ENCODE measurements at places on chromosomes 2 and 18.
A peak's percentile ranks its signal among the peaks of the same experiment; 100 is the strongest.

- peak; percentile 28 for DNase-seq
Measured at GRCh38 chr18:12838178-12838634, 45.8 kb downstream of the PTPN2 start.

GRCh38 chr2:159217676-159218075 is 68.8 kb downstream of the WDSUB1 start:
- DNase-seq: no peak

GRCh38 chr2:38712871-38713270 is 38.3 kb downstream of the SRSF7 start:
- no peak for DNase-seq

DNA sequence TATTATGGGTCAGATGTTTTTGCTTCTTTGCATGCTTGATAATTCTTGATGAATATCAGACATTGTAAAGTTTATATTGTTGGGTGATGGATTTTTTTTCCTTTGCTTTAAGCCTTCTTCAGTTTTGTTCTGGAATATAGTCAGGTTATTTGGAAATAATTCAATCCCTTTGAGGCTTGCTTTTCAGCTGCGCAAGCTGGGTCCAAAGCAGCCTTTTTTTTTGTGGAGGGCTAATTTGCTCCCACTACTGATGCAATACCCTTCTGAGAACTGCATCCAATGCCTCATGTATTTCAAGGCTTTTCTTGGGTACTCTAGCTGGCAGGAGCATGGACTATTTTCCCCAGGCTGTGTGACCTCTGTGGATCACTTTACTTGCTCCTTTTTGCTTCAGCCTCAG is 245.9 kb downstream of the AGPS start:
- no peak for DNase-seq

GRCh38 chr2:155665704-155666103 is 666.8 kb downstream of the NR4A2 start:
- no peak for DNase-seq

DNA sequence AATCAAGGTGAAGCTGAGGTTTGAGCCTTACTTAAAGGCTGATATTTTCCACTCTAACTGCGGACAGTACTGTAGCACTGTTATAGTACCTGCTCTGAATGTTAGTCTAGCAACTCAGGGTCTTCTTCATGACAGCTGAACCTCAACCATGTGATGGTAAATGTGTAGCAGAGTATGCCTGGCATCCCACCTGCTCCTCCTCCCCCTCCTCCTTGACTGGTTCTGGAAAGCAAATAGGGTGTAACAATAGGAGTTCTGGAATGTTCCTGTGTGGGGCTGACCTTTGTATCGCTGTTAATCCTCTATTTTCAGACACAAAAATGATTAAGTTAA is 447 bp upstream of the CCL20 start:
- no peak for DNase-seq

- DNase-seq: no peak
Measured at GRCh38 chr18:7676253-7676873, 109.2 kb downstream of the PTPRM start.

DNA sequence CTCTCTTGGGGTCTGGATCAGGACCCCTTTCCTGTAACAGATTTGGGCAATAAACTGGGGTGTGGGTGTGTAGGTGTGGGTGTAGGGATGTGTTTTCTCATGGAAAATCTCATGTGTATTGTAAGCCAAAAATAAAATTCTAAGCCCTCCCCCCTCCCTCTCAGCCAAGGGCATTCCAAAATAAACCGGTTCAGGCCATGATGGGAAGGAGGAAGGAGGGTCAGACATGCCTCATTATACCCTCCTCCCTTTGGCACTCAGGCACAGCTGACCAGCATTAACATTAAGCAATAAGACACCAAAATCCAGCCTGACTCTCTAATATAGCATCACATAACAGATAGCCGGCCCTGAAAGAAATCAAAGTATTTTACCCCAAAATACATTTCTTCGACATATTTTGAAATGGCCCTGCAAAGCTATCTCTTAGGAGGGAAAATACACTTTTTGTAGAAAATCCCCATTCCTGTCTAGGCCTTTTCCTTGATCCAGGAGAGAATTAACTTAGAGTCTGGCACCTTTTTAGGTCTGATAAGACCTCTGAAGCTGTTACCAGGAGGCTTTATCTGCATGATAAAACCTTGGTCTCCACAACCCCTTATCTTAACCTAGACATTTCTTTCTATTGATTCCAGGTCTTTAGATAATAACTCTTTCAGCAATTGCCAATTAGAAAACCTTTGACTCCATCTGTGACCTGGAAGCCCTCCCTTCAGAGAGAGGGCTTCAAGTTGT is 128.7 kb upstream of the COL5A2 start:
- no peak for DNase-seq

DNA sequence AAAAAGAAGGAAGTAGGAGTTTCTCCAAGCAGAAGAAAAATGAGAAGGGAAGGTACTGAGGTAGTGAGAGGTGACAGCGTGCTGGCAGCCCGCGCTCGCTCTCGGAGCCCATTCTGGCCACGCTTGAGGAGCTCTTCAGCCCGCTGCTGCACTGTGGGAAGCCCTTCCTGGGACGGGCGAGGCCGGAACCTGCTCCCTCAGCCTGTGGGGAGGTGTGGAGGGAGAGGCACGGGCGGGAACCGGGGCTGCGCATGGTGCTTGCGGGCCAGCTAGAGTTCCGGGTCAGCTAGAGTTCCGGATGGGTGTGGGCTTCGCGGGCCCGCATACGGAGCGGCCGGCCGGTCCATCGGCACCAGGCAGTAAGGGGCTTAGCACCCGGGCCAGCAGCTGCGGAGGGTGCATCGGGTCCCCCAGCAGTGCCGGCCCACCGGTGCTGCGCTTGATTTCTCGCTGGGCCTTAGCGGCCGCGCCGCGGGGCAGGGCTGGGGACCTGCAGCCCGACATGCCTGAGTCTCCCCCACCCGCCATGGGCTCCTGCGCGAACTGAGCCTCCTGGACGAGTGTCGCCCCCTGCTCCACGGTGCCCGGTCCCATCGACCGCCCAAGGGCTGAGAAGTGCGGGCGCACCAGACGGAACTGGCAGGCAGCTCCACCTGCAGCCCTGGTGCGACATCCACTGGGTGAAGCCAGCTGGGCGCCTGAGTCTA is 11.1 kb upstream of the CYS1 start:
- DNase-seq: no peak

- no peak for DNase-seq
Measured at GRCh38 chr2:21229302-21229701, 105.5 kb downstream of the TDRD15 start.

DNA sequence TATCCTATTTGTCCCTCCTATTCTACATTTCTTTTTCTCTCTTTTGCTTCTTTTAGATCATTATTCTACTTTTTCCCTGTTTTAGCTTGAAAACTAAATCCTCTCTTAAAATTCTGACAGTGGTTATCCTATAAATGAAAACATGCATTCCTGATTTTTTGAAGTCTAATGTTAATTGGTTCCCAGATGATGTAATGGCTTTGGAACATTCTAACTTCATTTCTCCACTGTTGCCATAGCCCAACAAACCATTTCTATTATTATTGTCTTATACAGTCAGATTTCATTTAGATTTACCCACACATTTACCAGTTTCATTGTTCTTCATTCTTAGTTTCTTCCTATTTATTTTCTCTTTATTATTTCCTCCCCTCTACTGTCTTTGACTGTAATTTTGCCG is 36.5 kb downstream of the SIGLEC15 start:
- no peak for DNase-seq

Data from femur (tissue), 1 donor.